ENCODE measurements at places on chromosomes 4 and X.

GRCh38 chr4:156505341-156505955 is 466.2 kb downstream of the PDGFC start:
- no peak for DNase-seq

DNA sequence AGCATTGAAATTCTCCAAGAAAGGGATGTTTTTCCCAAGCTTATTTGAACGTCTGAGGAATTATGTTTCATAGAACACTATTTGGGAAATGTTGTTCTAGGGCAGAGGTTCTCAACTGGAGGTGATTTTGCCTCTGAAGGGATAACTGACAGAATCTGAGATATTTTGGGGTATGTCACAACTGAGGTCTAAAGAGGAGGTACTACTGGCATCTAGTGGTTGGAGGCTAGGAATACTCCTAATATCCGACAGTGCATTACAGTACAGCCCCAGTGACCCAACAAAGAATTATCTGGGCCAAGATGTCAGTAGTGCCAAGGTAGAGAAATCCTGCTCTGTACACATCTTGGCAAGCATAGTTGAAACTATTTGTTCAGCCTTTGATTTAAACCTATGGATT is 6.4 kb downstream of the HSPA4L start:
- DNase-seq, result no peak

DNA sequence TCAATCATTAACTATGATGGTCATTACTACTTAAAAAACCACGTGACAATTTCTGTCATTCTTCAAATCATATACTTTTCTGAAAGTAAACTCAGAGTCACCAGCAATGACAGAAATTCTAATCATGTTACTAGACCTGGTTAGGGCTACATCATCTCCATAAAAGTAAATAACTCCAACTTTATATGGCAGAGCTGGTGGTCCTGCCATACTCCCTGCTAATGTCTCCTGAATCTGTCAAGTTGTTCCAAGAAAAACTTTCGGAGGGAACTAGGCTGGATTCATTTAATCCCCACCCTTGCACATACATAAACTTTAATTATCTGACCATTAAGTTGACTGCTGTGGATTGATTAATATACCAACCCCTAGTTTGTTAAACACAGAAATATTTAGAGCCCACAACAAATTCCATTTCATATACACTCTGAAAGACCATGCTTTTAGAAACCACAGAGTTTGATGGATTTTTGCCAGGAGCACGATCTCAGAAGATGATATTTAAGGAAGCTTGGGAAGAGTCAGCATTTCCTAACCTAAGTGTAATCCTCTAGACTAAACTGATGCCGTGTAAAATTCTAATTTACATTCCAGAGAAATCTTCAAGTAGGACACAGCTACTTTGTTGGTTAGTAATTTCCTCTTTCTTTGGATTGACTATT is 577.0 kb downstream of the FAT4 start:
- DNase-seq, result no peak

GRCh38 chrX:9942086-9942485 is 25.1 kb upstream of the CLDN34 start:
- DNase-seq, result no peak

GRCh38 chrX:121863976-121864375 is 816.6 kb downstream of the GLUD2 start:
- DNase-seq, result no peak

GRCh38 chr4:120555058-120555457 is 367.5 kb downstream of the PRDM5 start:
- DNase-seq, result peak; percentile 50

DNA sequence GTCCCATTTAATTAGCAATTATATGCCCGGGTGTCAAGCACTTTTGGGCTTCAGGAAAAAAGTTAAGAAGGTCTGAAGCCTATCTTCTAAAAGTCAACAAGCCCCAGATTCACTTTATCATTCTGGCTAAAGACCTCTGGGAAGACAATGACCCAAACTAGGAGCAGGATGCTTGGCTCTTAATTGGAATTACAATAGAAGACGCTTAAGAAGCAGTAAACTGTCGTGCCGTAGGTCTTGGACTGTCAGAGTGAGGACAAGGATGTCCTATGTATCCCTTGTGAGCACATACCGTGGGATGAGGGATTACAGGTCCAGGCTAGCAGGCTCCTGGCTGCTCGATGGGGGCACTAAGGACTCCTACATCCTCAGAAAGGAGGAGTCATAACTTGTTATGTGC is 3.2 kb upstream of the ARHGAP36 start:
- no peak for DNase-seq

DNA sequence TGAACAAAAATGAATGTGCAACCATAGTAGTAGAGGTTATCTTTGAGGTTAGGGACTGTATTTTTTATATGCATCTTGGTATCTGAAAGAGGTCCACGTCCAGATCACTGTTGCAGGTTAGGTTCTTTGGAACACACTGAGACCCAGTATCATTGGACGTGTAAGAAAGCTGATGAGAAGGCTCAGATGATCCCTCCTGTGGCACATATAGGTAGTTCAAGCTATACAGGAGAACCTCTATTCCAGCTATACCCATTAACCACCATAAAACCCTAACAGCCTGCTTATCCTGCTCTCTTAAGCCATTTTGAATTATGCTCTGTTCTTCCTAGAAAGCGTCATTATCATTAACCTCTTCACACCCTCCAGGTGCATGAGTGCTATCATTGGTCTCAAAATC is 930.7 kb upstream of the HS3ST1 start:
- DNase-seq, result no peak

DNA sequence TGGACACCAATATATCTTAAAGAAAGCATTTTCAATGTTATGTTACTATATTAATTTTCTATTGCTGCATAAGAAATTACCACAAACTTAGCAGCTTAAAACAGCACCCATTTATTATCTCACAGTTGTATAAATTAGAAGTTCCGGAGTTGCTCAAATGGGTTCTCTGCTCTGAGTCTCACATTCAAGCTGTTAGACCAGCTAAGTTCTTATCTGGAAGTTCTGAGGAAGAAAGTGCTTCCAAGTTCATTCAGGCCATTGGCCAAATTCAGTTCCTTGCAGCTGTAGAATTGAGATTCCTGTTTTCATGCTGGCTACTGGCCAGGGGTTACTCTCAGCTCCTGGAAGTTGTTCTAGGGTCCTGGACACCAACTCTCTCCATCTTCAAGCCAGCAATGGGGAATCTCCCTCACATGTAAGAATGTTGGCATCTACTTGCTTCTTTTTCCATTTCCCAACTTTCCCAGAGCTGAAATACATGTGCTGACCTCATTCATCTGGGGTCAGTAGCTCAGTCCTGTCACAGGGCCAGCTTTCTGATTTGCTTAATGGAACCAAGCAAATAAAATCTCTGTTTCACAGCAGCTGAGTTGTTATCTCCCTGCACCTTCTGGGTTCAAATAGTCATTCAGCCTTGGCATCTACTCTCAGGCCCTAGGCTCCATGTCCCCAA is 99.6 kb upstream of the INTU start:
- no peak for DNase-seq

DNA sequence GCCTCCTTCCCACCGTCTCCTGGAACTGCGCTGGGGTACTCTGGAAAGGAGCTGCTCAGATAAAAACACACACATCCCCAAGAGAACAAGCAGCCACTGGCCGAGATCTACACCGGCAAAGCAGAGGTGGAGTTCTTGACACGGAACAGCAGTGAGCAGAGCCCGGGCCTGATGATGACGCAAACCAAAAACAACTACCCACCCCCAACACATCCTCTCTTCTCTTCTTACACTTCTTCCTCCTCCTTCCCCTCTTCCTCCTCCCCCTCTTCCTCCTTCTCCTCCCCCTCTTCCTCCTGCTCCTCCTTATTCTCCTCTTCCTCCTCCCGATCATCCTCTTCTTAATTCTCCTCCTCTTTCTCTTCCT is 4.6 kb downstream of the PNMA5 start:
- DNase-seq, result no peak

GRCh38 chr4:111020476-111020875 is 397.6 kb upstream of the PITX2 start:
- DNase-seq, result no peak

- DNase-seq, result no peak
These were observed 215.7 kb downstream of the STK32B start for GRCh38 chr4:5266991-5267390.

DNA sequence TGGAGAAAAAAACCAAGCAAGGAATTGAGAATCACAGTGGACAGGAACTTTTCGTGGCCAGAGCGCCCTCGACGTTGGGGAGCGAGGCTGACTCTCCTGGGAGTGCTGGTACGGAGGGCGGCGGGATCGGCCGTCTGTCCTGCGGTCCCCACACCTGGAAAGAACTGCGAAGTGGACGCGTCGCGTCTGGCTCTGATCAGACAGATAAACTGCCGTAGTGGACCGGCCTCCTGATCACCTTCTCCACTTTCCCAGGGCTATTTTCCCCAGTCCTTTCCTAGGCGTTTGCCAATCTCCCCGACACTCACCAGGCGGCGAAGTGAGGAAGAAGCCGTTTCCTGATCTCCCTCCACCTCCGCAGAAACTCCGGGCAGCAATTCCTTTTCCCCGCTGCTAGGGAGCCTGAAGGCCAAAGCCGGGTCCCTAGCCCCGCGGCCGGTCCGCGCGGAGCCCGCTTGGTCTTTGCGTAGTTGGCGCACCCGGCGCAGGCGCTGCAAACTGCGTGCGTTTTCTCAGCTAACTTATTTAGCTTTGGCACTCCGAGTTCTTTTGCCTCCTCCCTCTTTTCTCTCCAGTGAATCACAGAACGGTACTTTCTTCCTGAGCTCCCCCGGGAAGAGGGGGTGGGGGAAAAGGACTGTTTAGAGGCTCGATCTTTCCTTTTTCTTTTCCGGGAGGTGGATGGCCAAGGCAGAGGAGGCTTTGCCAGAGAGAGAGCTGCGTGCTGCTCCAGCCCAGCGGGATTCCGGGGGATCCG is at the start of gene ARSJ:
ARSJ (minus strand) TSS at position 500 of the 757 bp plus-strand sequence. CDS start 813 bp downstream, outside the sequence.
- DNase-seq, result no peak

- no peak for DNase-seq
These were observed 187.6 kb downstream of the RAPGEF2 start for GRCh38 chr4:159290321-159291030.

GRCh38 chr4:10567766-10568165 is 110.5 kb upstream of the ZNF518B start:
- no peak for DNase-seq

DNA sequence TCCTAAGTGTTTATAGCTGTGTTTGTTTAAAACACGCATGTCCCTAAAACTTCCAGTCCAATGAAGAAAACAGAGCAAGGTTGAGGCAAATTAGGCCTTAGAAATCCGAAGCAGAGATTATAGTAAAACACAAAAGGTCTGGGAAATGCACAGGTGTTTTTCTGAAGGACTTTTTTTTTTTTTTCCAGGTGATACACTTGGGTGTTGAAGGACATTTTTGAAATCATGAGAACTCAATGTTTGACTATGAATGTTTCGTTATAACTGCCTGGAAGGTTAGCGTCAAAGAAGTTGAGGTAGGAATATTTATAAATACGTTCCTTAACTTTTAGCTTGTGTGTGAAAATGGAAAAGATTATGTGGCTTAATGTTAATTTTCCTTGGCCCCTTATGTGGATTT is 45.5 kb downstream of the FHIP1A start:
- DNase-seq, result no peak
